ENCODE measurements at places on chromosomes 1 and 21. TPM values are rescaled to one million over a fixed set of nuclear protein-coding genes. Genes with fewer than 3 reads are reported as not detected.

The MIXL1 gene
- total RNA-seq = 4.7 TPM

The MYBPH gene
- total RNA-seq = not detected

The ADAMTS4 gene
- total RNA-seq = 7.0 TPM

The PEX11B gene
- total RNA-seq = 11.2 TPM

The CSF1 gene
- 3.2 TPM for total RNA-seq

The COL16A1 gene
- total RNA-seq = 6.5 TPM

The CAPN2 gene
- total RNA-seq = 32.2 TPM

The CASQ2 gene
- total RNA-seq = not detected

The MAST2 gene
- total RNA-seq = 29.7 TPM

The AMY2B gene
- total RNA-seq = 0.90 TPM

The RNPEP gene
- 49.2 TPM for total RNA-seq

The FLVCR1 gene
- 53.6 TPM for total RNA-seq

The CHIA gene
- total RNA-seq = not detected

GRCh38 chr21:45578811-45579381 is 36.7 kb upstream of the SLC19A1 start:
- no peak overlapping the region for H3K27ac ChIP-seq
- no peak overlapping the region for H3K4me3 ChIP-seq
- H3K36me3 ChIP-seq = peaks cover 6% of the 10 kb centered on the region
- H3K27me3 ChIP-seq = no peaks in the 10 kb centered on the region
- H3K4me1 ChIP-seq = no peaks in the 10 kb centered on the region

- H3K27me3 ChIP-seq = no peaks in the 10 kb centered on the region
- DNase-seq = no peak
- no peak overlapping the region for H3K27ac ChIP-seq
- H3K36me3 ChIP-seq = peaks cover 7% of the 10 kb centered on the region
These were observed 40.9 kb downstream of the C1orf21 start for GRCh38 chr1:184427722-184428121.

DNA sequence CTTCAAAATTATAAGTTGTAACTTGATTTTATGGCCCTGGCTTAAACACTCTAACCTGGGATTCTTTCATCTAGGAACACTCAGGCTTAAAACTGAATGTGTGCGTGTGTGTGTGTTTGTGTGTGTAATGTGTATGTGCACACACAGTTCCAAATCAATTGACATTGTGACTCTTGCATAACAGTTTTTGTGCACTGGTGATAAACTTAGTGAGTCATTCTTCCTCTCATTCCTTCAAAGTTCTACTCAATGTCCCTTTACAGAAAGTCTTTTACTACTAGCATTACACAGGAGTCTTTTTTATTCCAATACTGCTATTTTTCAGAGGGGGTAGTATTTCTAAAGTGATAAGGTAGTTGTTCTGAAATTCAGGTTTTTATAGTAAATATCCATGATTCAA is 943.6 kb downstream of the KCNT2 start:
- no peaks in the 10 kb centered on the region for H3K4me1 ChIP-seq
- H3K27me3 ChIP-seq = no peaks in the 10 kb centered on the region
- H3K4me3 ChIP-seq = no peak overlapping the region
- DNase-seq = no peak
- H3K36me3 ChIP-seq = no peaks in the 10 kb centered on the region

- no peak overlapping the region for H3K27ac ChIP-seq
- H3K27me3 ChIP-seq = no peaks in the 10 kb centered on the region
- no peaks in the 10 kb centered on the region for H3K4me1 ChIP-seq
These were observed 71.6 kb downstream of the DNTTIP2 start for GRCh38 chr1:93807311-93807930.

DNA sequence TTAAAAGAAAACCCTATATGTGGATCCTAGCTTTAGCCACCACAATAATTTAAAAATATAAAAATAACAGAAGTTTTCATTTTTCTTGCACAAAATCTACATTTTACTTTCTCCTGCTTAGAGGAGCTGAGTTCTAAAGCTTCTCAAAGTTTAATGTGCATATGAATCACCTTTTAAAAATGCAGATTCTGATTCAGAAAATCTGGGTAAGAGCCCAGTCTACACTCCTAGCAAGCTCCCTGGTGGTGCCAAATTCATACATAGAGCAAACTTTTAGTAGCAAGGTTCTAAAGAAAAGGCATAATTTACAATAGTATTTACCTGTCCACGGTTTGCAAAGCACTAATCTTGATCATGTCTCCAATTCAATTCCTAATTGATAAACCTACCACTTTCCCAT is 19.3 kb downstream of the RSBN1 start:
- peaks cover 14% of the 10 kb centered on the region for H3K36me3 ChIP-seq
- no peaks in the 10 kb centered on the region for H3K4me1 ChIP-seq
- H3K4me3 ChIP-seq = no peak overlapping the region
- no peak overlapping the region for H3K27ac ChIP-seq
- DNase-seq = no peak

DNA sequence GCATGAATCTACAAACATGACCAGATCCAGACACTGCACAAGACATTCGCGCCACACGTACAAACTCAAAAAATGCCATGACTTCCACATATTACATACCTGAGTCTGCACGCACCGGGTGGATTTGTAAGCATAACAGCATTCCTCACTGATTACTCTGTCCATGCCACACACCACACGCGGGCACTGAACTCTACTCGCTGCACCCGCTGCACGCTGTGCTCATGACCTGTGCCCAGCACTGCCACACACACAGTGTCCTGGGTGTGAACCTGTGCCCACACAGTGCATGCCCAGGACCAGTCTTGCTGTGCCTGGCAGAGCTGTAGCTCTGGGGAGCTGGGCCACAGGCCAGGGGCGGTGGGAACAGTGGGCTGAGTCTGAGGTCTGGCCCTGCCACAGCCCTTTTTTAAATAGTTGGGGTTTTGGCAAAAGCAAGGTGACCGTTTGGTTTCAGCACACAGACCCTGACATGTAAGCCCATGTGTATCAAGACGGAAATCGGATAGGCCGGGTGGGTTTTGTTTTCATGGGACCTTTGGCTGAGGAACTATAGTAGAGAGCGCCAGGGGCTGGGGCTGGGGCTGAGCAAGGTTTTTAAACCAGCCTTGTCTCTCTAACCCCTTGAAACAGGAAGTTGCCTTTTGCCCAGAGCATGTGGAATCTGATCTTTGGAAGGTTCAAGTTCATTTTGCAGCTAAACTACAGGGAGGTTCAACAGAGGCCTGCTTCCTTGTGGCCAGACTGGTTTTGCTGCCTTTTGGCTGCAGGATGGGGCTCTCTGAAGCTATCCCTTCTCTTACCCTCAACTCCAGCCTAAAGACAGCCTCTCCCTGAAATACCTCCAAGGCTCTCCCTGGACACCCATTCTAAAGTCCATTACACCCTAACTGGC is 12.3 kb upstream of the GOLT1A start:
- peaks cover 9% of the 10 kb centered on the region for H3K36me3 ChIP-seq
- no peak overlapping the region for H3K4me3 ChIP-seq
- no peaks in the 10 kb centered on the region for H3K27me3 ChIP-seq
- H3K4me1 ChIP-seq = no peaks in the 10 kb centered on the region

- no peak for DNase-seq
- no peak overlapping the region for H3K27ac ChIP-seq
- H3K4me3 ChIP-seq = no peak overlapping the region
- H3K4me1 ChIP-seq = no peaks in the 10 kb centered on the region
These were observed 41.0 kb upstream of the JUN start for GRCh38 chr1:58824753-58825389.

GRCh38 chr1:201059401-201059800 is 35.9 kb upstream of the KIF21B start:
- H3K27me3 ChIP-seq = no peaks in the 10 kb centered on the region
- no peaks in the 10 kb centered on the region for H3K36me3 ChIP-seq
- H3K27ac ChIP-seq = no peak overlapping the region
- no peak overlapping the region for H3K4me3 ChIP-seq

DNA sequence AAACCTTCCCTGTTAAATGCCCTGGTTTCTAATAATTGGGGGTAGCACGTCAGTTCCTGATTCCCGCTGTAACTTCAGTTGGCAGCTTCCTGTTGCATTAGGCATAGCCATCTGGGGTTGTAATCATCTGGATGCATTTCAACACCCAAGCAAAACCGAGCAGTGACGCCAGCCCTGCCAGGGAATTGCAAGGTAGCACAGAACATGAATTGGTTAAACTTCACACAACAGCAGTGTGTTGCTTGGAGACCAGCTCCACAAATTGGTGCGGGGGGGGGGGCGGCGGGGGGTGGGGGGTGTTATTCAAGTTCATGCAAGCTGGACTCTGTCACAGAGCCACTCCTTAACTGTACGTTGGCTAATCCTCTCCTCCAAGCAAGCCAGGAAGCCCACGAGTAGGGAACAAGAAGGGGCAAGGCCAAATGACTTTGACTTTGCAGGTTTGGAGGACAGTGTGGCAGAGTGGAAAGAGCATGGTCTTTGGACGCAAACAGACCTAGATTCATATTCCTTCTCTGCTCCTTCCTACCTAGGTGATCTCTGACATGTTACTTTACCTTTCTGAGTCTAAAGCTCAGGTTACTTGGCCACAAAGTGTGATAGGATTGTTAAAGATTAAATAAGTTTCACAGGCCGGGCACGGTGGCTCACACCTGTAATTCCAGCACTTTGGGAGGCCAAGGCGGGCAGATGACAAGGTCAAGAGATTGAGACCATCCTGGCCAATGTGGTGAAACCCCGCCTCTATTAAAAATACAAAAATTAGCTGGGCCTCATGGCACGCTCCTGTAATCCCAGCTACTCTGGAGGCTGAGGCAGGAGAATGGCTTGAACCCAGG is 4.7 kb downstream of the LAX1 start:
- no peak for DNase-seq
- no peak overlapping the region for H3K27ac ChIP-seq
- no peaks in the 10 kb centered on the region for H3K4me1 ChIP-seq
- H3K36me3 ChIP-seq = no peaks in the 10 kb centered on the region

DNA sequence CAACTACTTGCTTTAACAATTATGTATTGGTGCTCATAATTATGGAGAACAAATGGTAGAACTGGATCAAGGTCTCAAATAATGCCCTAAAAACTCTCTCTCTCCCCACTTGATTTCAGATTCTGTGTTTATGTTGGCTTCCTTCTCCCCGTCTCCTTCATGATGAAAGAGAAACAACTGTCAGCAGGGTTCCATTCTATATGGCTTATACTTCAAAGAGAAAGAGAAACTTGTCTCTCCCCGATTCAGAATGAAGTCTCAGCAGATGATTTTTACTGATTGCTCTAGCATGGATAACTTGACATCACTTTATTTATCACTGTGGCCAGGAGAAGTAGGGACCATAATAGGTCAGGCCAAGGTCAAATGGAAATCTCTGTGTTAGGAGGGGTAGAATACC is 575.6 kb downstream of the AGBL4 start:
- H3K27me3 ChIP-seq = no peaks in the 10 kb centered on the region
- no peak for DNase-seq
- no peak overlapping the region for H3K27ac ChIP-seq
- H3K36me3 ChIP-seq = peaks cover 7% of the 10 kb centered on the region
- no peaks in the 10 kb centered on the region for H3K4me1 ChIP-seq

GRCh38 chr21:32214654-32215305 is 64.1 kb downstream of the MIS18A start:
- H3K4me3 ChIP-seq = no peak overlapping the region
- H3K4me1 ChIP-seq = no peaks in the 10 kb centered on the region
